ENCODE measurements at places on chromosomes 5 and 9.

DNA sequence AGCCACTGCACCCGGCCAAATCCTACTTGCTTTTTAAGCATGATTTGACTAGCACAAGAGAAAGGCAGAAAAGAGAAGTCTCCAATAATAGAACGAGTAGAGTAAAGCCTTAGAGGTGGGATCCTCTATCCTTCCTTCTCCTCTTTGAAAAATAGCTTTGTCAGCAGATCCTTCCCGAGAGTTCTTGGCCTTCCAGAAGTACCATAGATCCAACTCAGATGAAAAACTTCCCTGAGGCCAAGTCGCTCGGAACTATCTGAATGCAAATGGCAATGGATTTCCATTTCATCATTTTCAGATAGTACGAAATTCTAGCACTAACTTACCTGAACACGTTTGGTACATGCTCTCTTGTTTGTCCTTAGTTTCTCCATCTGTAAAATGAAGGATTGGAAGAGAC is 52.0 kb upstream of the SLIT3 start:
- DNase-seq: no peak

DNA sequence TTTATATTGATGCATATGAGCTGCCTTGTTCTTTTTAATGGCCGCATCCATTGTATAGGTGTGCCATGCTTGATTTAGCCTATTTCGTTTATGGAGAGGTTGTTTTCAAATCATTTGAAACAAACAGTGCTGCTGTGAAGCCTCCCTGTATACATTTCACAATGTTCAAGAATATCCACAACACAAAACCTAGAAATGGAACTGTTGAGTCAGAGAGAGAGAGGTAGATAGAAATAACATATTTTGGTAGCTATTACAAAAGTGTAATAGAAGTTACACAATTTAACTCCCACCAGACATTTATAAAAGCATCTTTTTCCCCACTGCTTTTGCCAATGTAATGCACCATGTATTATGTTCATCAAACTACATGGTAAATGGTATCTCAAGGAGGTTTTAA is 82.0 kb downstream of the FRMD3 start:
- no peak for DNase-seq

- DNase-seq: no peak
Observed at GRCh38 chr5:73815631-73816030, 189.6 kb downstream of the ARHGEF28 start.

- DNase-seq: no peak
Observed at GRCh38 chr5:154087260-154087659, 48.5 kb downstream of the MFAP3 start.

DNA sequence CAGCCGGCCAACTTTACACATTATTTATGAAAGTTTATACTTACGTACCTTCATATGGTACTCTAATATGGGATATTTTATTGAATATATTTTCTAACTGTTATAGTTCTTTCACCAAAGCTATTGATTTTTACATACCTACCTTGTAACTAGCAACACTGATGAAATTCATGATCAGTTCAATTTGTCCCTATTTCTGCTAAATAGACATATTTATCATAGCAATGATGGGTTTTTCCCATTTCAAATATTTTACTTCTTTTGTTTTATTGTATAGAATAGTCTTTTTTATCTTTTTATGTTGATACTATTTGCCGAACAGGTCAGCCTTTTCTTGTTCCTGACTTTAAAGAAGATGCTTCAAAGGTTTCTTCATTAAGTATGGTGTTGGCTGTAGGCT is 59.0 kb upstream of the CTNND2 start:
- DNase-seq: no peak

DNA sequence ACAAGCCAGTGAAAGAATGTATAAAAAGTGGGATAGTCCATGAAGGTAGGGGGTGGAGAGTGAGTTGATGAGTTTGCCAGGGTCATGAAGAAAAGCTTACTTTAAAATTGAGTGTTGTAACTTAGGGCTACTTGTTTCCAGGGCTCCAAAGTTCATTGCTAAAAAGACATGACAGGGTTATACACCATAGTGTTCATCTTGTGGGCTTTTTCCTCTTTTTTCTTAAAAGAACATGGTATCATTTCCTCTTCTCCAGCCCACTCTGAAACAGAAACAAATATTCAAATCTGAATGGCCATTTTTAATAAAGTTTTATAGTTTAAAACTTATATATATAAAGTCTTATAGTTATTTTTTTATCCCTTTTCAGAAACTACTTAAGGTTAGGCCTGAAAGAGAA is 115.7 kb upstream of the SMC2 start:
- DNase-seq: no peak

- no peak for DNase-seq
Observed at GRCh38 chr5:138706655-138707480, 46.4 kb upstream of the CTNNA1 start.

DNA sequence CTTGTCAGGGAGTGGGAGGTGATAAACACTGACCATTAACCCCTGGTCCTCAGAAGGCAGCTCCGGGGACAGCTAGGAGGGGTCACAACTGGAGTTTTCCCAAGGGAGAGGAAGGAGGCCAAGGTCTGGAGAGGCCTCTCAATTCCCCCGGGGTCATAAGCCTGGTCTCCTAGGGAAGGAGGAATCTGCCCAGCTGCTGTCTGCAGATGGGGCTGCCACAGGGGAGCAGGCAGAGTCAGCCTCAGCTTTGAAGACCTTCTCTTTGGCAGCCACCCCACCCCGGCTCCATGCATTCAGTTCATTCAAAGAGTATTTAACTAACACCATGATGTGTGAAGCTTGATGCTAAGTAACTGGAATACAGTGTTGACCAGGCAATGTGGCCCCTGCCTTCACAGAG is 74.6 kb upstream of the HSPA9 start:
- no peak for DNase-seq

DNA sequence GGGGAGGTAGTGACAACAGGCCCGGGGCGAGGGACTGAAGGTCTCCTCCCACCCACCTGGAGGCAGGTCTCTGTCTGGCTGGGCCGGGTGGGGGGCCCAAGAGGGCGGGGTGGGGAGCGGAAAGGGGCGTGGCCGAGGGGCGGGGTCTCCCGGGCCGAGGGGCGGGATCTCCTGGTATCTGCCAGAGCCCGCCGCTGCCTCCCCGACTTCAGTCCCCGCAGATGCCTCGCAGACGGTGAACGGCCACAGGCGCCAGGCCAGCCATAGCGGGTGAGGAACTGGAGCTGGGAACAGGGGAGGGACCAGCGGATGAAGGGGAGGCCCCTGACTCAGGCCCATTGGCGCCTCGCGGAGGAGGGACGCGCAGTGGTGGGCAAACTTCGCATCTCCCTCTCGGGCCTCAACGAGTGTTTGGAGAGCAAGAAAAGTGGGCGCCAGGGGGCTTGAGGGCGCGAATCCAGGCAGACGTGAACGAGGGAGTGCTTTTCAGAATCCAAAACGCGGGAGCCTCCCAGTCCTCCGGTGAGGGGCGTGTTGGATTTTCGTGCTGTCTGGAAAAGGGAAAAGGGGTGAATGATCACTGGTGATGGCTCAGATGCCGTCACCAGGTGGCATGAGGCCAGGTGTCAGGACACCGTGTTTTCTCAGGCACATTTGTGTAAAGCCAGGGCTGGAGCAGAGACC is at the start of gene ADGRD2:
Gene ADGRD2 (plus strand): TSS at position 211 of the 684 bp plus-strand sequence. CDS start 1,216 bp downstream, outside the sequence.
- DNase-seq: peak; percentile 87

Data from ecto neural progenitor cell (in vitro differentiated cells).